ENCODE measurements at places on chromosomes 7 and 10. TPM values are rescaled to one million over a fixed set of nuclear protein-coding genes. Genes with fewer than 3 reads are reported as not detected.

Gene OR9A2
- total RNA-seq: not detected

Gene ZNF107
- 0.70 TPM for total RNA-seq

DNA sequence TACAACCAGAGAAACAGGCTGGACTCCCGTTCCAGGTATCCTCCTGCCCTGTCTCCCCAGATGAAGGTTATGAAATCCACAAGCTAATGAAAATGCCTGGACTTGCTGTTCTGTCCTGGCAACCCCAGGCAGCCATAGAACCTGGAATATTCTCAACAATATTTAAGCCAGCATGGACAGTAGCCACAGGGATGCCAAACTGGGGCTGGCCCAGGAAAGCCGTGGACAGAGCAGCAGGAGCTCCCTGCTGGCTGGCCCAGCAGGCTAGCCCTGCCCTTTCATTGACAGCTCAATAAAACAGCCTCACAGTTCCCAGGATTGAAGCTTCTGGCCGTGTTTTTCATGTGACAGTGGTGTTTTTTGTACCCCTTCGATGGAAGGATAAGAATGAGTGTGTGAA lies 230.6 kb downstream of the BMPER start:
- DNase-seq: peak; percentile 68

Gene ENO4
- not detected for total RNA-seq

DNA sequence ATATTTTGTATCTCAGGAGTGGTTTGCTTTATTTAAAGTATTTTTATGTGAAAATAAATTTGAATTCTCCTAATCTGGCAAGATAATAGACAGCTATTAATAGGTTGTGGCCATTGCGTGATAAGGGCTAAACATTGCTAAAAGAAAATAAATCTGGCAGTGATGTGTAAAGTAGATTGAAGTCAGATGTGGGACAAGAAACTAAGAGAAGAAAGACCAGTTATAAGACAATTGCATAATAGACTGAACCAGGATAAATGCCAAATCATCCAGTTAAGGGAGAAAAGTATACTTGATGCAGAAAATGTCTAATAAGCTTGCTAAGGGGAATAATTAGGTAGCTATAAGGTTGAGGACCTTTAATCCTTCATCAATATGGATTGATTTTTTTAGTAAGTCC lies 197.5 kb upstream of the CSTF2T start:
- DNase-seq: no peak

GRCh38 chr10:113006656-113007342 lies 56.8 kb downstream of the TCF7L2 start:
- DNase-seq: no peak

Gene ACHE
- 0.48 TPM for total RNA-seq

DNA sequence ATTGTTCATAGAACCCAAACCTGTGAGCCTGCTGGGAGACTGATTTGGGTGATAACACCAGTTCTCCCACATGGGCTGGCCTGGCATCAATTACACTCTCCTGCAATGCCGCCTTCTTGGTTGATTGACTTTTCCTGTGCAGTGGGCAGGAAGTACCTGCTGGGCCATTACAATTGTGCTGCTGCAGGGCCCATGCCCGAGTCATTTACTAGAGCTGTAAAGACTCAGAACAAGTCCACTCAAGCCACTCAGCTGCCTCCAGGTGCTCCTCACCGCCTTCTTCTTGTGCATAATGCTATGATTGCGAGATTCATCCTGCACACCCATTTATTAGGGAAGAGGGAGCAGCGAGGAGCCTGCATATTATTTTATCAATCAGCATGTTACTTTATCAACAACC lies 264.0 kb downstream of the TCERG1L start:
- DNase-seq: no peak

DNA sequence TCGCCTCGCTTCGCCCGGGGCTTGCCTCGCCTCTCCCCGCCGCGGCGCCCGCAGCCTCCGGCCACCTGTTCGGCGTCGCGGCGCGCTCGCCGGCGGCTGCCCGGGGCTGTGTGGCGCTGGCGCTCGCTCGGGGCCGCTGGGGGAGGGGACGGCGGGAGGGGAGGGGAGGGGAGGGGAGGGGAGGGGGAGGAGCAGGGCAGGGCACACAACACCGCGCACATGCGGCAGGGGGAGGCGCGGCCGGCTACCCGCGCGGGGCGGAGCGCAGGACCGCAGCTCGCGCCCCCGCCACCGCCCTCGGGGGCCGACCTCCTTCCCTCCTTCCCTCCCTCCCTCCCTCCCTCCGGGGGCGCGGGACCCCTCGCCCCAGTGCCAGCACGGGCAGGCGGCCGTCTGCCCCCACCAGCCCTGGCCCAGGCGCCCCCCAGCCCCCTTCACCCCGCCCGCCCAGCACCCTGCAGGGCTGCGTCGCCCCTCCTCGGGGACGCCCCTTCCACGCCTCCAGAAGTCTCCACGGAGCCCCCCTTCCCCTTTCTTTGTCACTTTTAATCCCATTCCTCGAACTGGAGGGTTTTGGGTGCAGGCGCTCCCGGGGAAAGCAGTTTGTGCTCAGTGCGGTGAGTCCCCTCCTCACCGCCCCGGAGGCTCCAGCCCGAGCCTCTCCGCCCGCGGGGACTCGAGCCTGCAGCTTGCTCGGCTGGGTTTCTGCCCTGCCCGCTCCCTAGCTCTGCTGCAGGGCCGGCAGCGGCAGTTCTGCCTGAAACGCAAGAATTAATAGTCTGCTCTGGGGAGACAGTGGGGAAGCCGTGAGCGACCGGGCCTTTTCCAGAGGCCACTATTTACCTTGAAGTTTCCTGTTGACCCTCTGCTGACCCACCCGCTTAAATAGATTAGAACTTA lies at the start of gene PARD3:
Gene PARD3, minus strand, starts transcription at position 112 of the 900 bp plus-strand sequence. CDS start 301 bp downstream, outside the sequence.
- peak; percentile 80 for DNase-seq

All from left lobe of liver (tissue), 2 donors.